ENCODE measurements at places on chromosomes 4 and X. TPM values are rescaled to one million over a fixed set of nuclear protein-coding genes. Genes with fewer than 3 reads are reported as not detected.

- DNase-seq, result no peak
- no peaks in the 10 kb centered on the region for H3K36me3 ChIP-seq
- H3K27me3 ChIP-seq, result no peaks in the 10 kb centered on the region
- no peak overlapping the region for H3K27ac ChIP-seq
- no peak overlapping the region for H3K4me3 ChIP-seq
- no peaks in the 10 kb centered on the region for H3K4me1 ChIP-seq
Observed at GRCh38 chr4:69708211-69708610, 52.2 kb downstream of the SULT1B1 start.

The KCNE5 gene
- 0.28 TPM for total RNA-seq

DNA sequence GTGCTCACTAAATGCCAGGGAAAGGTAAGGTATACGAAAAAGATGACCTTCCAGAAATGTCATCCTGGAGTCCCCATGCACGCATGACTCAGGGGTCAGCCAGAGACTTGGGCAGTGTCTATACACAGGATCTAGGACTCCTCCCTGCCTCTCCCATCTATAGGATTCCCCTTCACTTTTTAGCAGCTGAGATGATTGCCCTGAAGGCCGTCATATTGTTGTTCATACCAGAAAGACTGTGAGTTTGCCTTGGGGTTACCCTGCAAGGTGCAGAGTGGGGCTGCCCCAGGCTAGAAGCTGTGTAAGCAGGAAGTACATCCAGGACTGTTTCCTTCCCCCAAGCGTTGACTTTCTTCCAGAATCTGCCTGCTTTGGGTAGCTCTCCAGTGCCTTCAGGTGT, 55.1 kb upstream of the MAMLD1 start:
- no peaks in the 10 kb centered on the region for H3K27me3 ChIP-seq
- no peak for DNase-seq
- H3K4me1 ChIP-seq, result peaks cover 3% of the 10 kb centered on the region
- no peak overlapping the region for H3K27ac ChIP-seq

DNA sequence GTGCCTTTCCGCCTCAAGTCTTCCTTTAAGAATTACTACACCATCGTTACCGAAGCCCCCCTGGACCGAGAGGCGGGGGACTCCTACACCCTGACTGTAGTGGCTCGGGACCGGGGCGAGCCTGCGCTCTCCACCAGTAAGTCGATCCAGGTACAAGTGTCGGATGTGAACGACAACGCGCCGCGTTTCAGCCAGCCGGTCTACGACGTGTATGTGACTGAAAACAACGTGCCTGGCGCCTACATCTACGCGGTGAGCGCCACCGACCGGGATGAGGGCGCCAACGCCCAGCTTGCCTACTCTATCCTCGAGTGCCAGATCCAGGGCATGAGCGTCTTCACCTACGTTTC, 2.2 kb downstream of the PCDH10 start:
- H3K4me1 ChIP-seq, result peaks cover 20% of the 10 kb centered on the region
- H3K4me3 ChIP-seq, result no peak overlapping the region
- H3K36me3 ChIP-seq, result peaks cover 16% of the 10 kb centered on the region
- H3K27me3 ChIP-seq, result peaks cover 62% of the 10 kb centered on the region
- no peak overlapping the region for H3K27ac ChIP-seq

GRCh38 chr4:98447648-98448047, 186.5 kb downstream of the RAP1GDS1 start:
- H3K27me3 ChIP-seq, result no peaks in the 10 kb centered on the region
- H3K36me3 ChIP-seq, result peaks cover 18% of the 10 kb centered on the region
- H3K4me3 ChIP-seq, result no peak overlapping the region
- no peak for DNase-seq
- peaks cover 43% of the 10 kb centered on the region for H3K4me1 ChIP-seq
- H3K27ac ChIP-seq, result peak overlapping the region; percentile 91

DNA sequence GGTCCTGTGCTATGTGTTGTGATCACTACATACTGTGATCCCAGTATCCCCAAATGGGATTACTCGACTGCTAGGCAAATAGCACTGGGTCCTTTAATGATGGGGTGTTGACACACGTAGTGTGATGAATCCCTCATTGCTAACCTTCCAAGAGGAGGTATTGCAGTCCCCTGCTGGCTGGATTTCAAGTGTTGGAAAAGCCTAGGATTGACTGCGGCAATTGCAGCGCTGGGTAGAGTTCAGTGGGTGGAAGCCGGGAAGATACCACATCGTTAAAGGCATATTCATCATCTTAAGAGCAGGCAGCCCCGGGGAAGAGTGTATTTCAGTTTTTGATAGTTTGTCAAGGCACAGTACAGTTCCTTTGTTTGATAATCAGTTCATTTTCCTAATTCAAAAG, 159.9 kb downstream of the TRIML1 start:
- no peaks in the 10 kb centered on the region for H3K36me3 ChIP-seq
- H3K27me3 ChIP-seq, result no peaks in the 10 kb centered on the region
- no peak for DNase-seq
- no peak overlapping the region for H3K4me3 ChIP-seq

The MAGEA9 gene
- not detected for total RNA-seq

- no peak for DNase-seq
- H3K27ac ChIP-seq, result no peak overlapping the region
- no peaks in the 10 kb centered on the region for H3K36me3 ChIP-seq
- H3K4me1 ChIP-seq, result peaks cover 15% of the 10 kb centered on the region
- H3K4me3 ChIP-seq, result no peak overlapping the region
- H3K27me3 ChIP-seq, result no peaks in the 10 kb centered on the region
Observed at GRCh38 chrX:70252491-70252890, 7.5 kb downstream of the P2RY4 start.

- no peaks in the 10 kb centered on the region for H3K36me3 ChIP-seq
- H3K4me1 ChIP-seq, result no peaks in the 10 kb centered on the region
- no peak for DNase-seq
- H3K27me3 ChIP-seq, result no peaks in the 10 kb centered on the region
Observed at GRCh38 chr4:12265554-12265953, 836.9 kb upstream of the HS3ST1 start.

GRCh38 chr4:150411520-150411919, 170.4 kb upstream of the MAB21L2 start:
- no peak overlapping the region for H3K27ac ChIP-seq
- peaks cover 13% of the 10 kb centered on the region for H3K36me3 ChIP-seq
- no peak overlapping the region for H3K4me3 ChIP-seq
- no peak for DNase-seq

DNA sequence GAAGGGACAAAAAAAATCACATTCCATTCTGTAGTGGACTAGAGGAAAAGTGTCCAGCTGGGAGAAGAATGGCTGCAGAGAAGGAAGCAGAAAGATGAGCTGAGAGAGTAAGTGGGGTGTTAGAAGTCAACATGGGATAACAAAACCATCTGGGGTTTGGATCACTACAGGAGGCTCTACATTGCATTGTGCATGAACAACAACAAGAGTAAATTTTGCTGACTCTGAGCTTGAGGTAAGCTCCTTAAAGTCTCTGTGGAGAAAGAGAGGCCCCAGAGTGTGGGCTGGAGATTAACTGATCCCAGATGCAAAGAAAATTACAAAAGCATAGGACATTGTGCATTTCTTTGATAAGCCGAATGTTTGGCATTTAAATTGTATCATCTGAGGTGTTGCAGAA, 128.9 kb downstream of the UGT8 start:
- H3K4me1 ChIP-seq, result no peaks in the 10 kb centered on the region
- no peaks in the 10 kb centered on the region for H3K36me3 ChIP-seq

The NPY2R gene
- total RNA-seq, result not detected

DNA sequence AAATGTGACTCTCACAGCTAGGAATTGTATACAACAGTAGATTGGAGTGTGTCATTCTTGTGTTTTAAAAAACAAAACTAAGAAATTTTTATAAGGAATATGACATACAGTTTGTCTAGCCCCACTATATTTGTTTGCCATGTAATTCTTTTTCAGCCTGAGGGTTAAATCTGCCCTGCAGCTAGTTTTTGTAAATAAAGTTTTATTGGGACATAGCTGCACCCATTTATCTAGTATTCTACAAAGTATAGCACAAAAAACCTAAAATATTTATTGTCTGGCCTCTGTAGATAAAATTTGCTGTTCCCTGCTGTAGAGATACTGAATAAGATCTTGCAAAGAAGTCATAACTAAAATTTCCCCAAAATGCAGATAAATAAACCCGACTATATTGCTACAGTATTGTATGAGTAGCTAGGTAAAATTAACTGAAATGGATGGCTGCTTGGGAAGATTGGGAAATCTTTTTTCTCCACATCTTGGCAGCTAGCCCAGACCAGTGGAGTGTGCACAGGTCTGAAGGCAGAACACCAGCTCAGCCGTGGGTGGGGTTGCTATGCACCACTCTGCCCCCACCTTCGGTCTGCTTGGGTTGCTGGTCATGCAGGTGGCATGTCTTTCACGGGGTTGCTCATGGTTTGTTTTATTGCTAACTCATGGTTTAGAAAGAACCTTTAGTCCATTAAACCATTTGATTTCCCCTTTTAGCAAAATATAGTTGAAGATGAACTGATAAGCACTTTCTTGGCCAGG, 127.9 kb downstream of the KLHL8 start:
- DNase-seq, result no peak
- peaks cover 41% of the 10 kb centered on the region for H3K36me3 ChIP-seq
- H3K27ac ChIP-seq, result no peak overlapping the region
- no peaks in the 10 kb centered on the region for H3K27me3 ChIP-seq
- H3K4me3 ChIP-seq, result no peak overlapping the region

DNA sequence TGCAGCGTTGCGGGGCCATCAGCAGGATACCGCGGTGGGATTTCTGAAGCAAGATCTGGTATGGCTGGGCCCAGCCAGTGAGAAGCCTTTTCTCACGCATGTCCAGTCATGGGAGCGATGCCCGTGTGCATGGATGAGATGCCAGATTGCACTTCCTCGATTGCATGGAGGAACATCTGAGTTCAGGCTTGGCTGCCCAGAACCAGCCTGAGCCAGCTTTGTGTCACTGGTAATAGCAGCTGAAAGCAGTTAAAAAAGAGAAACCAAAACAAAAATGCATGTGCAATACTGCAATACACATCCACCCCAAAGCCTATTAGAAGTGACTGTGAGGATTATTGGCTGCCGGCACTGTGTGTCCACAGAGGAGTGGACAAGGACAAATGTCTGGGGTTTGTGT, 59.3 kb downstream of the PSAPL1 start:
- no peak overlapping the region for H3K4me3 ChIP-seq
- DNase-seq, result no peak
- H3K36me3 ChIP-seq, result no peaks in the 10 kb centered on the region
- peaks cover 4% of the 10 kb centered on the region for H3K27me3 ChIP-seq

The PRRG3 gene
- total RNA-seq, result not detected

DNA sequence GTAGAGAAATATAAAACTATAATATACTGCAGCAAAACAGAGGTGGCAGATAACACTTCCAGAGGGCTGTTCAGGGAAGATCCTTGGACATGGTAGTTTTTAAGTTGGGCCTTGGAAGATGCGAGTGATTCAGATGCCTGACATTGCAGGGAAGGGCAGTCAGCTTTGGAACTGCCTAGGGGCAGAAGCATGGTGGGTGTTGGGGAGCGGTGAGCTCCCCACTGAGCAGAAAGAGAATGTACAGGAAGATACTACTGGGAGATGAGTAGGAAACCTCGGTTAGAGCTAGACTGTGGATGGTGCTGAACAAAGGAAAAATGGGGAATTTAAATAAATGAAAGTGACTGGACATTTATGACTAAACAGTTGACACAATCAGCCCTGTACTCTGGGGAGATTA, 24.9 kb upstream of the SEC24B start:
- peaks cover 5% of the 10 kb centered on the region for H3K27me3 ChIP-seq
- DNase-seq, result no peak
- no peaks in the 10 kb centered on the region for H3K36me3 ChIP-seq

Measured in activated CD4-positive, alpha-beta memory T cell treated with anti-CD3 and anti-CD28 coated beads, Interleukin-2, amount 10 ng/mL, durations not matched to agents 7 days and 5 days (primary cell).